ENCODE measurements at places on chromosomes 1 and 21. TPM values are rescaled to one million over a fixed set of nuclear protein-coding genes. Genes with fewer than 3 reads are reported as not detected.

GPR25 gene
- not detected for polyA plus RNA-seq

RNU11 gene
- not detected for polyA plus RNA-seq

ADAMTSL4 gene
- polyA plus RNA-seq: 10.4 TPM

DNA sequence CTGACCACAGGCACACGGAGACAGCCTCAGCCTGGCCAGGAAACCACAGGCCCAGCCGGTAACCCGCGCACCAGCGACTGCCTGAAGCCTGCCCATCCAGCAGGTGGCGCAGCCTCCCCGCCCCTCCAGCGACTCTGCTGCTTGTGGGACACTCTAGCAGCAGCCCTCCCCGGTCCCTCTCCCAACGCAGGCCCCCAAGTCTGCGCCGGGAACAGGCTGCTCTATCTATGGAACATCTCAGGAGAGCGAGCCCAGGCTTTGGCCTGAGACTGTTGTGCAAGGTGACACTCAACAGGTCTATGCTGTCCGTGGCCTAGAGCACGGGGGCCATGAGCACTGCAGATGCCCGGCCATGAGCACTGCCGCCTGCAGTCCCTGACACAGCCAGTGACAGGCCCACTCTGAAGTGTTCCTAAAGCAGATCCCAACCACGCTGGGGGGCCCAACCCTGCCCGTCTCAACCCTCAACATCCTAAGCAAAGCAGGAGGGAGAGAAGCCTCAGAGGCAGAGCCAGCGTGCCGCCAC, 28.4 kb downstream of the WDR4 start:
- DNase-seq: no peak

GRCh38 chr1:23122023-23122748, 46.5 kb downstream of the LUZP1 start:
- peak; percentile 40 for DNase-seq

DNA sequence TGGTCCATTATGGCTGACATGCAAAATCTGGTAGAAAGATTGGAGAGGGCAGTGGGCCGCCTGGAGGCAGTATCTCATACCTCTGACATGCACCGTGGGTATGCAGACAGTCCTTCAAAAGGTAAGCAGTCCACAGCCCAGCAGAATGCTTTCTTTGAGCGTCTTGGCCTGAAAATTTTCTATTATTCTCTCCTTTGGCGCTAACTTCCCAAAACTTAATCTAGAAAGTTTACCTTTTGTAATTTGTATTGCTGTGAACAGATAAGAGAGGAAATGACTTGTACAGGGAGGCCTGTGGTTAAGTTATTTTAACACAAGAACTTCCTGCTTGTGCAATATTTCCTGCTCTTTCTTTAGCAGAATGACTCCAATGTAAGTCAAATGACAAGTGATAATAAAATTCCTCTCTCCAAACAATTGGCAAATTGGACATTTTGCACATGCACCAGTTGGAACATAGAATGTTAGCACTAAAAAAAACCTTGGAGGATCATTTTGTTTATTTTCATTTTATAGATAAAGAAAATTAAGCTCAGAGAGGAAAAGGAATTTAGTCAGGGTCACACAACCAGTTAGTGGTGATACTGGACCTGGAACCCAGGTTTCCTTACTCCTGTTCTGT, 18.9 kb downstream of the CAP1 start:
- no peak for DNase-seq

CELA3A gene
- polyA plus RNA-seq: not detected

- no peak for DNase-seq
These were observed 12.6 kb upstream of the TNFRSF14 start for GRCh38 chr1:2543543-2544092.

S100A12 gene
- not detected for polyA plus RNA-seq

DNA sequence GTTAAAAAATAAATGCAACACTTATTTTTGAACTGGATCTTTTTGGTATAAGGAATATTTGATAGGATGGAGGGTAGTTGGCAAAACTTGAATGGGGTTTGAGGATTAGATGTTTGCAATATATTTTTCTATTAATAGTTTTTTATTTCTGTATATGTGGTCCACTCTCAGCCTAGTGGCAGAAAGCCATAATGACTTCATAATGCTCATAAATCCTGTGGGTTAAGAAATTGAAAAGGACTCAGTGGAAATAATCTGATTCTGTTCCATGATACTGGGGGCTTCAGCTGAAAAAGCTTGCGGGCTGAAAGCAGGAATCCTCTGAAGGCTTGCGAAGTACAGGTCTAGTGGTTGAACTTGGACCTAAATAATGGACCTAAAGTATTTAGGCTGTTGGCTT, 1028.6 kb upstream of the PRMT6 start:
- DNase-seq: no peak

DNA sequence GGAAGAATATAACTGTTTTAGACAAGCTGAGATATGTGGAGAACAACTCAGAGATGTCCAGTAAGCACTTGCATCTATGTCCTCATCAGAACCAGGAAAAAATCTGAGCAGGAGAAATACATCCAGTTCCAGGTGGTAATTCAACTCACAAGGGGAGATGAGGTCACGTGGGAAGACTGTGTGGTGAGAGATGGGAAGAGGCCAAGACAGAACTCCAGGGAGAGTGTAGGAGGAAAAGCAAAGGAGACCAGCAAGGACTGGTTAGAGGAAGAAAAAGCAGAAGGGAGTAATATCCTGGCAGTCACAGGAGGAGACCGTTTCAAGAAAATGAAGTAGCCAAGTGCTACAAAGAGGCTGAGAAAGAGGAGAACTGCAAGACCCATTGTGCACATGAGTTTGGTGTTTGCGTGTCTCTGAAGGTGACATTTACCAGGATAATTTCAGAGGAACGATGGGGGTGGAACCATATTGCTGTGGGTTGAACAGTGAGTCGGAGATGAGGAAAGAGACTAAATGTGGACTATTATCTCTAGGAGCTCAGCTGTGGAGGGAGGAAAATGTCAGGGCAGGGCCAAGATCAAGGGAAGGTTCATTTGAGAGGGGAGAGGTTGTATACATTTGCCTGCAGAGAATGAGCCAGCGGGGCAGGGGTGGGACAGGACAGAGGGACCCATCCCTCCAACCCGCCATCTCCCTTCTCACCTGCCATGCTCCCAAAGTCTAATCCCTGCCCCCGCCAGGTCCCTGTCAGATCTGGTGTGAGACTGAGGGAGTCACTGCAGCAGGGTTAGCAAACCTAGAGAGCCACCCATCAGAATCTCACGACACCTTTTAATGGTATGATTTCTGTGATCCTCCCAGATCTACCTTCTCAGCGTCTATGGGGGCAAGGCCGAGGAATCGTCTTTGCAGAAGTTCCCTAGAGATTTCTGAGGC, 24.9 kb downstream of the SUSD4 start:
- DNase-seq: no peak

- DNase-seq: no peak
These were observed 137.1 kb downstream of the ACTL8 start for GRCh38 chr1:17892225-17892624.
